ENCODE measurements at places on chromosomes 3 and 15. TPM values are rescaled to one million over a fixed set of nuclear protein-coding genes. Genes with fewer than 3 reads are reported as not detected.

The SAMD7 gene
- total RNA-seq, result not detected

The CA12 gene
- total RNA-seq, result 64.3 TPM

The ISLR2 gene
- total RNA-seq, result not detected

The UROC1 gene
- total RNA-seq, result not detected

All from cardiac atrium fibroblast (primary cell).